ENCODE measurements at places on chromosomes 3 and 15.
A peak's percentile ranks its signal among the peaks of the same experiment; 100 is the strongest.

GRCh38 chr3:150138824-150139223, 168.1 kb upstream of the PFN2 start:
- no peak for DNase-seq

GRCh38 chr15:80923668-80924067, 66.0 kb downstream of the MESD start:
- no peak for DNase-seq

DNA sequence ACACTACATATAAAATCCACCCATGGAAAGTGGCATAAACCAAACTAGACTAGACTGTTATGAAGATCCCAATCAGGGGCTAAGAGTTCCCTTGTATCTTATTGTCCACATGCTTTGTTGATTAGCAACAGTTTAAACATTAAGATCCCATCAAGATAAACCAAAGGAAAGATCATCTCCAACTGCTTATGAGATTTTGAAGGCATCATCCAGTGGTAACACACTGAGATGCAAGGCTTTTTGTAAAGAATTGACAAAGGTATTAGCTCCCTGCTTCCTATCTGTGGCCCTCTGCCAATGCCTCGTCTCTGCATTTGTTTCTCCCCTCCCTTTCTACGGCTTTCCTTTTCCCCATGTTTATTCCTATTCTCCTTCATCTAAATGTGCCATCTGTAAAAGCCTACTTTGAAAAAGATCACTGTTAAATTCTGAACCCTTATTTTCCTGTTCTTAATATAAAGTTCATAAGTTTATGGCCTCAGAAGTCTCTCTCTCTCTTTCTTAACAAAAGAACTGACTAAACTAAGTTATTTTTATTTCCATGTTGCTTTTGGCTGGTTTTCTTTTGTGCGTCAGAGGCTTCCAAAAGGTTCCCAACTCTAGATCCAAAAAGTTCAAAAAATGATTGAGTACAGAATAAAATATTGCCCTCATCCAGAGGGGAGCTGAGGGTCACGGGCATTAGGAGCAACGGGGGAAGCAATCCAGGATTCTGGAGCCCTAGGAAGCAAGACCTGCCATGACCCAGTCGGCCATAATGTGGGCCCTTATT, 5.5 kb downstream of the PLD1 start:
- DNase-seq, result no peak

- DNase-seq, result peak; percentile 62
Observed at GRCh38 chr15:72116731-72117485, 1.0 kb downstream of the MYO9A start.

GRCh38 chr3:62169906-62170660, 203.3 kb downstream of the FEZF2 start:
- no peak for DNase-seq
